ENCODE measurements at places on chromosomes 12 and 14. TPM values are rescaled to one million over a fixed set of nuclear protein-coding genes. Genes with fewer than 3 reads are reported as not detected.

Gene TMED8
- 31.1 TPM for total RNA-seq

Gene MYF5
- total RNA-seq, result not detected

Gene CMTM5
- total RNA-seq, result not detected

Gene LRP6
- 5.8 TPM for total RNA-seq

Gene ZC2HC1C
- 1.6 TPM for total RNA-seq

Gene BRF1
- total RNA-seq, result 42.4 TPM

Gene CD163L1
- total RNA-seq, result not detected

- DNase-seq, result no peak
- no peaks in the 10 kb centered on the region for H3K36me3 ChIP-seq
- no peak overlapping the region for H3K4me3 ChIP-seq
- no peak overlapping the region for H3K27ac ChIP-seq
- H3K4me1 ChIP-seq, result no peaks in the 10 kb centered on the region
- no peaks in the 10 kb centered on the region for H3K27me3 ChIP-seq
These were observed 49.0 kb upstream of the PIWIL1 start for GRCh38 chr12:130288691-130289090.

- H3K27ac ChIP-seq, result no peak overlapping the region
- no peaks in the 10 kb centered on the region for H3K36me3 ChIP-seq
- H3K4me1 ChIP-seq, result no peaks in the 10 kb centered on the region
These were observed 498.5 kb downstream of the TMEM117 start for GRCh38 chr12:44334347-44334746.

GRCh38 chr14:39267608-39268005 is 33.9 kb downstream of the MIA2 start:
- peaks cover 12% of the 10 kb centered on the region for H3K36me3 ChIP-seq
- peak overlapping the region; percentile 81 for H3K27ac ChIP-seq
- peak overlapping the region; percentile 82 for H3K4me3 ChIP-seq
- no peak for DNase-seq

DNA sequence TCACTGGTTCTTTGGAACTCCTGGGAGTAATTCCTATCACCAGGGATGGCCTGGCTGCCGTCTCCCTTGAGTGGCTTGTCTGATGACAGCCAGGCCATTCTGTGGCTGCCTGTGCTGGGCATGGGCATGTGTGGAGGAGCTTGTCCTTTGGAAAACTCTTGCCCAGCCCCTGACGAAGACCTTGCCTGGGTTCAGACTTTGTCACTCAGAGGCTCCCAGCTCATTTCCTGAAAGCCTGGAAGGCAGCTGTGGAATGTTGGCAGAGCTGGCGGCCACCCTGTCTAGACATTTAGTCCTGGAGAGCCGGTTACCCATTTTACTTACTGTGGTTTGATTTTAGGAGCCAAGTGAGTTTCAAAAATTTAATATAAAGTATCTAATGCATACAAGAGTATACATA is 34.0 kb downstream of the TUNAR start:
- H3K4me1 ChIP-seq, result no peaks in the 10 kb centered on the region
- H3K27ac ChIP-seq, result no peak overlapping the region
- H3K27me3 ChIP-seq, result no peaks in the 10 kb centered on the region
- no peak overlapping the region for H3K4me3 ChIP-seq

- no peak overlapping the region for H3K4me3 ChIP-seq
- H3K27ac ChIP-seq, result no peak overlapping the region
- H3K27me3 ChIP-seq, result no peaks in the 10 kb centered on the region
- peaks cover 18% of the 10 kb centered on the region for H3K4me1 ChIP-seq
- DNase-seq, result no peak
These were observed 167.1 kb downstream of the CHST11 start for GRCh38 chr12:104623883-104624282.

GRCh38 chr14:99819514-99819913 is 26.3 kb downstream of the EML1 start:
- peak overlapping the region; percentile 36 for H3K4me3 ChIP-seq
- H3K27ac ChIP-seq, result no peak overlapping the region
- H3K4me1 ChIP-seq, result peaks cover 8% of the 10 kb centered on the region
- H3K36me3 ChIP-seq, result no peaks in the 10 kb centered on the region
- DNase-seq, result peak; percentile 60

DNA sequence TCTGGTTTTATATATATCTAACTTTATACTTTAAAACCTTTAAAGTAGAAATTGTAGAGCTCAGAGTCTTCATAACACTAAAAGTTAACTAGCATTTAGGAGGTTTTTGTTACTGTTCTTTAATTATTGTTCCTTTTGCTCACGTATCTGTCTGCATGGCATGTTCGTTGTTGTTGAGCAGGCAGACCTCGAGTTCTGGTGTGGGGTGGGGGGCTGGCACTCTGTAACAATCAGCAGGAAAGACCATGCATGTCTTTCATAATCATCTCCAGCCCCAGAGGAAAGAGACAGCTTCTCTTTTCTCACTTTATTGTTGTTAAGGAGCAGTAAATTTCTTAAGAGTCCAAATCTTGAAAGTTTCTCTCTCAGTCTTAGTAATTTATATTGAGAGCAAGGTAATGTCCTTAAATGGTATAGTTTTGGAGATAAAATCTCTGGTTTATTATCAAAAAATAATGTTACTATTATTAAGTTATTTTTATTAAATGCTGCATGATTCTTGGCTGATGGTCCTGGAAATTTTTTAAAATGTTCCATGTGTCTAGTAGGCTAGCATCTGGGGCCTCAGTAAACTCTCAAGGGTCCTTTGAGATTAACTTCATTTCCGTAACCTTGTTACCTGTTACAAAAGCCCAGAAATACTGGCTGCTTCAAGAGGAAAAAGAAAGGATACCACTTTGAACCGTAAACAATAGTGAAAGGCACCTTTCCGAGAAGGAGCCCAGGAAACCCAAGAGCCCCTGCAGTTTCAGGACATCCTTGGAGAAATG is 30.3 kb downstream of the CKB start:
- no peak for DNase-seq
- H3K4me1 ChIP-seq, result no peaks in the 10 kb centered on the region
- no peak overlapping the region for H3K4me3 ChIP-seq
- peaks cover 31% of the 10 kb centered on the region for H3K36me3 ChIP-seq
- no peak overlapping the region for H3K27ac ChIP-seq
- no peaks in the 10 kb centered on the region for H3K27me3 ChIP-seq

DNA sequence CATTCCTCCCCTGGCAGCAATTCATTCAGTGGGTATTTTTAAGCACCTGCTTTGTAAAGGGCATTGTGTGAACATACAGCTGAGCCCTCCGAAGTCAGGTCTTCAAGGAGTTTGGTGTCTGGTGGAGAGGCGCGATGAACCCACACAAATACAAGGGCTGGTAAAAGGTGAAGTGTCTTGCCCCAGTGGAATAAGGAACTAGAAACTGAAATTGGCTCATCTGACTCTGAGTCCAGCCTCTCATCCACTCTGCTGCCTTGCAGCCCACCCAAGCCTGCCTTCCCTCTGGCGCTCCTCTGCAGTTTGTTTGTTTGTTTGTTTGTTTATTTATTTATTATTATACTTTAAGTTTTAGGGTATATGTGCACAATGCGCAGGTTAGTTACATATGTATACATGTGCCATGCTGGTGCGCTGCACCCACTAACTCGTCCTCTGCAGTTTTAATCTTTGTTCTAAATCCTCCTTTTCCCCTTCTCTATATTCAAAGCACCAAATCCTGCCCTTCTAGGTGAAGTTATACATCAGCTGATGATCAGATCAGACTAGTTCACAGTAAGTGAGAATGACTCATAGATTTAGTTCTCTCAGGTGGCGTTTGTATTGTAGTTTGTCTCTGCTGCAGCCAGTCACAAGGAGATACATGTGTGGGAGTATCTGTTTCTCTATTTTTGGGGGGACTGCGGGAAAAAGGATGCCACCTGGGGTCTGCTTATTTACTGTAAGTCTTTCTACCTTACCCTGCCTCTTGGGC is 394.5 kb downstream of the APAF1 start:
- no peaks in the 10 kb centered on the region for H3K27me3 ChIP-seq
- H3K4me3 ChIP-seq, result no peak overlapping the region
- H3K36me3 ChIP-seq, result no peaks in the 10 kb centered on the region
- H3K4me1 ChIP-seq, result no peaks in the 10 kb centered on the region

DNA sequence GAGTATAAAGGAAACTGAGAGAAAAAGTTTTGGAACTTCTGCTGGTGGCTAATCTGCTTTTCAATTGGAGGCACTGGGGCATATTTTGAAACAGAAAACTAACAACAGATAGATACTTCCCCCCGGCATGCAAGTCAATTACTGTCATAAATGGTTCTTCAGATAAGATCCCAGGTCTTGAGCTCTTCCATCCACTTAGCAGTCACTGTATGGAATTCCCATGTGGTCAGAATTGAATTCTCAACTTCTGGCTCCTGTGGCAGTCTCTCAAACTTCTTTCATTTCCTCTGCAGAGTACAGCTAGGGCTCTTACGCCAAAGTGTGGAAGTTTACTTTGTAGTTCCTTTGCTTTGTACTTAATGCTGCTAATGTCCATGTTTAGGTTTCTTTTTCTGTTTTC is 452.2 kb downstream of the IPO8 start:
- no peak for DNase-seq
- H3K36me3 ChIP-seq, result no peaks in the 10 kb centered on the region
- H3K27ac ChIP-seq, result no peak overlapping the region

- no peaks in the 10 kb centered on the region for H3K27me3 ChIP-seq
- peaks cover 36% of the 10 kb centered on the region for H3K36me3 ChIP-seq
- H3K4me3 ChIP-seq, result no peak overlapping the region
- no peak for DNase-seq
These were observed 8.3 kb downstream of the MVK start for GRCh38 chr12:109581856-109582255.

- H3K4me1 ChIP-seq, result no peaks in the 10 kb centered on the region
- H3K27ac ChIP-seq, result no peak overlapping the region
- no peak for DNase-seq
- no peaks in the 10 kb centered on the region for H3K36me3 ChIP-seq
- no peaks in the 10 kb centered on the region for H3K27me3 ChIP-seq
- H3K4me3 ChIP-seq, result no peak overlapping the region
These were observed 240.2 kb upstream of the CLEC14A start for GRCh38 chr14:38496092-38496491.

GRCh38 chr14:63654346-63654745 is 12.7 kb upstream of the WDR89 start:
- H3K36me3 ChIP-seq, result peaks cover 8% of the 10 kb centered on the region
- H3K27me3 ChIP-seq, result no peaks in the 10 kb centered on the region
- DNase-seq, result no peak
- peaks cover 15% of the 10 kb centered on the region for H3K4me1 ChIP-seq

DNA sequence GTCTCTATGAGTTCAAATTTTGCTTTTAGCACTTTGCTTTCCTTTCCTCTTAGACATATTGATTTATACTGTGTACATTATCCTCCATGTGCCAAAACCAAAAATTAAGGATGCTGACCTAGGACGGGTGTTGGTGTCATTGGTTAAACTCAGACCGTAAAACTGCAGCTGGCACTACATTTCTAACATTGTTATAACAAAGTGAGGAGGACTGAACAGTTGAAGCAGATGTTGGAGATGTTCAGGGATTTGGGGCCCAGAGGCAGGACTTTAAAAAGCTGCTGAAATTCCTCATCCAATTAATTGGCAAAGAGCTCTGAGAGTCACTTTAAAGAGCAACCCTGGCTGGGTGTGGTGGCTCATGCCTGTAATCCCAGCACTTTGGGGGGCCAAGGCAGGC is 72.4 kb downstream of the TMTC1 start:
- H3K36me3 ChIP-seq, result no peaks in the 10 kb centered on the region
- no peaks in the 10 kb centered on the region for H3K27me3 ChIP-seq
- H3K4me1 ChIP-seq, result no peaks in the 10 kb centered on the region
- H3K27ac ChIP-seq, result no peak overlapping the region
- DNase-seq, result no peak

DNA sequence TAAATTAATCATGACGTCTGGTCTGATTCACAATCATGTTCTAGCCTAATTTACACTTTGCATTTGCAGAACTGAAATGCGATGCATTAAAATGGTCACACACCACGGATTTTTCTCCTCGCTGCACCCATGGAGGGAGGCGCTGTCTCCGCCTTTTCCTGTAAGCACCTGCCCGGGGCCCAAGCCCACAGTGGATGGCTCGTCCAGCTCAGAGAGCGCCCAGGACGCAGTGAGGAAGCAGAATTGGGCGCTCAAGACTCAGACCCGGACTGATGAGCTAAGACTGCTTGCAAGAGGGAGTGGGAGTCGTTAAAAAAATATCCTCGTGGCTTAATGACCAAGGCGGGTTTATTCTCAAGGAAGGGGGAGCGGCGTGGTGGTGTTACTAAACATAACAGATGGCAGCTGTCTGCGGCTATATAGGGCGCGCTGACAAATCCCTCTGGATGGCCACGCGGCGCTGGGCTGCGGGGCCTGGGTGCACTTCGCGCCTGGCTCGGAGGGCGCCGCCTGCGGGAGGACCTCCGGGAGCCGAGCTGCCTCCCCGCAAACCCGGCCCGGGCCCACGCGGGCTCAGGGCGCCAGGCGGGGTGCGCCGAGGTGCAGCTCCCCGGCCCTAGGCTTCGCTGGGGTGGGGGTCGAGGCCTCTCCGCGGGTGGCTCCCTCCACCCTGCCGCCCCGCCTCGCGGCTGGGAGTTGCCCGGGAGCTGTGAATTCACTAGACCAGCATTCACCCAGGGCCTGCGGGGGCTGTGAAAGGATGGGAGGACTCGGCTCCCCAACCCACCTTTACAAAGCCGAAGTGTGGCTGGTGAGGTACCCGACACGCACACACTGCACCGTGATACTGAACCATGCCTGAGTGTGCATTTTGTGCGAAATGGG is 78.7 kb downstream of the PPM1A start:
- peak overlapping the region; percentile 92 for H3K27ac ChIP-seq
- peaks cover 26% of the 10 kb centered on the region for H3K4me1 ChIP-seq
- peaks cover 27% of the 10 kb centered on the region for H3K27me3 ChIP-seq

DNA sequence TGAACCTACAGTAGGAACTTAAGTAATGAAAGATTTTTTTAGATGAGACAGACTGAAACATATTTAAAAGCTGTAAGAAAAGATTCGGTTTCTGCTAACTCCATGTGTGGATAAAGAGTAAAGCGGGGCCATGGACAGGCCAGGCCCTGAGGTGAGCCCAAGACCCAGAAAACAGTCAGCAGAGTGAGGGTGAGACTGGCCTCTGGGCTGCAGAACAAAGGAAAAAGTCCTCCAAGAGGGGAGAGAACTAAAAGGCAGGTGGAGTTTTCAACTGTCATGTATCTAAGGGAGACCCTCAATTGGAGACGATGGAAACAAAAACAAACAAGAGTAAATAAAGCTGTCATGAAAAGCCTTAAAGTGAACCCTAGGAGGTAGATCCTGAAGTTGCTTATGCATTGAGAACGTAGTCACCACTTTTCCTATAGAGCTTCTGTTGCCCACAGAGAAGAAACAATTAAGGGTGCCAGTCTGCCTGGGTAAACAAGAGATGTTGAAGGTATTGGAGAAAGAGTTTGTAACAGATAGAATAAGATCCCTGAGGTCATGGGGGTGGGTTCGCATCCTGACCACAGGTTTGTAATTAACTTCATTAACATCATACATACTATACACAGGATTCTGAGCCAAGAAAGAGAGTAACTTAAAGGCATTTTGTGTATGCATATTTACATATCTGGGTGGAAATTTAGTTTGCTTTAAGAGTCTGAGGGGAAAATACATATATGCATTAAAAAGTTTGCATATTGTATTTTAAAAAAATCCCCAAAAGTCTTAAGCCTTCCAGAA is 268.7 kb upstream of the PDE3A start:
- no peaks in the 10 kb centered on the region for H3K4me1 ChIP-seq
- H3K4me3 ChIP-seq, result no peak overlapping the region
- H3K27me3 ChIP-seq, result no peaks in the 10 kb centered on the region
- H3K36me3 ChIP-seq, result no peaks in the 10 kb centered on the region

Data from activated CD4-positive, alpha-beta T cell treated with anti-CD3 and anti-CD28 coated beads, Interleukin-2, amount 10 ng/mL, durations not matched to agents 24 days and 14 days (primary cell).